ENCODE measurements at places on chromosomes 13 and 19.

DNA sequence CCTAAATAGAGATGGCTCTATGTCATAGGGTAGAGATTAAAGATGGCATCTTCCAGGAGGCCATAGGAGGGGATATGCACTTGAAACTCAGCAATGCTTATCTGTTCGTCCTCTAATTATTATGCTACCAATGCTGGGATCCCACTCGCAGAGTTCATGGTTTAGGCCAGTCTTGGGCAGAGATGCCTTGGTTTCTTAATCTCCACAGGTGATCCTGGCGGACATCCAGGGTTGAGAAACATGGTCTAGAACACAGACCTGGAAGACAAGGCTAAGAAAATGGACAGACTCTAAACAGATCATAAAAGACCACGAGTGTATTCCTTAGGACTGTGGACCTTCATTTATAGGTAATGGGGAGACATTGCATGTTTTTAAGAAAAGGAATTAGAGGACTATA lies 70.0 kb upstream of the IRS2 start:
- DNase-seq = no peak

- DNase-seq = no peak
Observed at GRCh38 chr19:4556597-4557127, 2.8 kb downstream of the SEMA6B start.

DNA sequence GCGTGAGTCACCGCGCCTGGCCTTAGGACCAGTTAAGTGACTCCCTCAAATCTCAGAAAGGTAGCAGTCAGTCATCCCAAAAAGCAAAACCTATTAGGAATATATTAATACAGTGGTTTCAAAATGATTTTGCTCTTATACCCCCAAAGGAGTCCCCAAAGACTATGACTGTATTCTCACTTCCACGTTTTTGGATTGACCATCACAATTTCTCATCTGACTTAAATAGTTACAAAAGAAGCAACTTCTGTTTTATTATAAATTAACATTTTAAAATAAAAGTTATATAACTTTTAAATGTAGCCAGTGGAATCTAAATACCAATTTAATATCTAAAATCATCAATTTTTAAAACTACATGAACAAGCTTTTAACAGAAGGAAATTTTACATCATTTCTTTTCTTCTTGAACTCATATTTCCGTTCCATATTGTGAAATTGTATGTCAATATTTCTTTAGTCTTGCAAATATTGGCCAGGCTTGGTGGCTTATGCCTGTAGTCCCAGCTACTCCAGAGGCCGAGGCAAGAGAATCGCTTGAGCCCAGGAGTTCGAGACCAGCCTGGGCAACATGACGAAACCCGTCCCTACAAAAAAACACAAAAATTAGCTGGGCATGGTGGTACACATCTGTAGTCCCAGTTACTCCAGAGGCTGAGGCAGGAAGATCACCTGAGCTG lies 1.5 kb upstream of the SPART start:
- no peak for DNase-seq

GRCh38 chr13:78341032-78341431 lies 262.3 kb downstream of the POU4F1 start:
- no peak for DNase-seq

- no peak for DNase-seq
Observed at GRCh38 chr13:74560325-74560724, 426.1 kb upstream of the KLF12 start.

GRCh38 chr19:8404391-8405151 lies 8.5 kb upstream of the MARCHF2 start:
- no peak for DNase-seq

- DNase-seq = no peak
Observed at GRCh38 chr13:59478908-59479307, 684.8 kb downstream of the DIAPH3 start.

- no peak for DNase-seq
Observed at GRCh38 chr13:100214886-100215285, 126.0 kb downstream of the PCCA start.

DNA sequence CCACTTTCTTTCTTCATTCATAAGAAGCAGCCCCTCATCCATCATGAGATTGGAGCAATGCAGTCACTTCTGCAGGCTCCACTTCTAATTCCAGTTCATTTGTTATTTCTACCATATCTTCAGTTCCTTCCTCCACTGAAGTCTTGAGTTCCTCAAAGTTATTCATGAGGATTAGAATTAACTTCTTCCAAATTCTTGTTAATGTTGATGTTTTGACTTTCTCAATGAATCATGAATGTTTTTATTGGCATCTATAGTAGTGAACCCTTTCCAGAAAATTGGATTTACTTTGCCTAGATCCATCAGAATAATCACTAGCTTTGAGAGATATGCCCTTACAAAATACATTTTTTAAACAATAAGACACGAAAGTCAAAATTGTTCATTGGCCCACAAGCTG lies 2567.7 kb upstream of the PCDH20 start:
- no peak for DNase-seq

DNA sequence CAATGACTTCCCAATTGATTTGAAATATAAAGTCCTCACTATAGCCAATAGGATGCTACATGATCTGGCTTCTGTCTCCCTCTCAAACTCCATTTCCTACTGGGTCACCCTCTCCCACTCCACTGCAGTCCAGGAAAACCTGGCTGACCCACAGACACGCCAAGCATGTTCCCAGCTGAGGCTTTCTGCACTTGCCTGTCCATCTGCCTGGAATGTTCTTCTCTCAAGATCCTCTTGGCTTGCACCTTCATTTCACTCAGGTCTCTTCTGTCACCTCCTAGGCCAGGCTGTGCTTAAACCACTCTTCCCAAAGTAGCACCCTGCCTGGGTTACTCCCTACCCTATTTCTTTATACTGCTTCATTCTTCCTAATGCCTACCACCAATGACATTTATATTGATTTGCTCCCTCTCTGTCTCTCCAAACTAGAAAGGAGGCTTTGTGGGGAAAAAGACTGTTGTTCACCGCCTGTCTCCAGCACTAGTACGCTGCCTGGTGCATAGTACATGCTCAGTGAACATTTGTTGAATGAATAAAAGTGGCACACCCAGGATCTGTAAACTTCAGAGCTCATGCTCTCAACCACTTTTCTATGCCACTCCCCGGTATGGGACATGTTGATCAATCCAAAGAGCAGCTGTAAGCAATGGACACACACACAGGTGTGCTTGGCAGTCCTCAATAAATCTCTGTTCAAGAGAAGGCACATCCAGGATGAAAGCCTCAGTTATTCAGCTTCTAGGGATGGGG lies 261.3 kb downstream of the FOXO1 start:
- DNase-seq = no peak

DNA sequence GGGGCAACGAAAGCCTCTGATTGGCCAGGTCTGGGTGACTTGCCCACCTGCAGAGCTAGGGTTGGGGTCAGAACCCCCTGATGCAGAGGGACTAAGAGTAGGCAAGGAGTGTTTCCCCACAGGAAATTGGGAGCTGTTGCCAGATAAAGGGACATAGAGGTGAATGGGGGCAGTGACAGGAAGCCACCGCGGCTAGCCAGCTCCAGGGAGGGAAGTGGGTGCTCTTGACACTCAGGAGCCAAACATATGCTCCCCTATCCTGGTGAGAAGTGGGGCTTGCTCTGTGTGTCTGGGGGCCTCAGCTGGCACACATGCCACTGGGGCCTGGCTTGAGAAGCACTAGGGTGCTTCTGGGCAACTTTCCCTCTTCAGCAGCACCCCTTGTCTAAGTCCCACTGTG lies 26.0 kb downstream of the WDR88 start:
- no peak for DNase-seq

Data from CD4-positive, alpha-beta T cell treated with Interleukin-6 for 4 hours (primary cell).